ENCODE measurements at places on chromosomes 13 and 19.

DNA sequence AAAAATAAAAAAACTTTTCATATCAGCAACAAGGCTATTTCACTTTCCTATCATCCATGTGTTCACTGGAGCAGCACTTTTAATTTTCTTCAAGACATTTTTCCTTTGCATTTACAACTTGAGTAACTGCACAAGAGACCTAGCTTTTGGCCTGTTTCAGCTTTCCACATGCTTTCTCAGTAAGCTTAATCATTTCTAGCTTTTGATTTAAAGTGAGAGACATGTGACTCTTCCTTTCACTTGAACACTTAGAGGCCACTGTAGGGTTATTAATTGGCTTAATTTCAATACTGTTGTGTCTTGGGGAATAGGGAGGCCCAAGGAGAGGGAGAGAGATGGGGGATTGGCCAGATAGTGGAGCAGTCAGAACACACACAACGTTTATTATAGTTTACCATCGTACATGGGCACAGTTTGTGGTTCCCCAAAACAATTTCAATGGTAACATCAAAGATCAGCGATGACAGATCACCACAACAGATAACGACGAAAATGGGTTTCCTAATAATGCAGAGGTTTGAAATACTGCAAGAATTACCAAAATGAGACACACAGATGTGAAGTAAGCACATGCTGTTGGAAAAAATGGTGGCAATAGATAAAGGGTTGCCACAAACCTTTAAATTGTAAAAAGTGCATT, 117.6 kb downstream of the GGACT start:
- DNase-seq, result no peak

DNA sequence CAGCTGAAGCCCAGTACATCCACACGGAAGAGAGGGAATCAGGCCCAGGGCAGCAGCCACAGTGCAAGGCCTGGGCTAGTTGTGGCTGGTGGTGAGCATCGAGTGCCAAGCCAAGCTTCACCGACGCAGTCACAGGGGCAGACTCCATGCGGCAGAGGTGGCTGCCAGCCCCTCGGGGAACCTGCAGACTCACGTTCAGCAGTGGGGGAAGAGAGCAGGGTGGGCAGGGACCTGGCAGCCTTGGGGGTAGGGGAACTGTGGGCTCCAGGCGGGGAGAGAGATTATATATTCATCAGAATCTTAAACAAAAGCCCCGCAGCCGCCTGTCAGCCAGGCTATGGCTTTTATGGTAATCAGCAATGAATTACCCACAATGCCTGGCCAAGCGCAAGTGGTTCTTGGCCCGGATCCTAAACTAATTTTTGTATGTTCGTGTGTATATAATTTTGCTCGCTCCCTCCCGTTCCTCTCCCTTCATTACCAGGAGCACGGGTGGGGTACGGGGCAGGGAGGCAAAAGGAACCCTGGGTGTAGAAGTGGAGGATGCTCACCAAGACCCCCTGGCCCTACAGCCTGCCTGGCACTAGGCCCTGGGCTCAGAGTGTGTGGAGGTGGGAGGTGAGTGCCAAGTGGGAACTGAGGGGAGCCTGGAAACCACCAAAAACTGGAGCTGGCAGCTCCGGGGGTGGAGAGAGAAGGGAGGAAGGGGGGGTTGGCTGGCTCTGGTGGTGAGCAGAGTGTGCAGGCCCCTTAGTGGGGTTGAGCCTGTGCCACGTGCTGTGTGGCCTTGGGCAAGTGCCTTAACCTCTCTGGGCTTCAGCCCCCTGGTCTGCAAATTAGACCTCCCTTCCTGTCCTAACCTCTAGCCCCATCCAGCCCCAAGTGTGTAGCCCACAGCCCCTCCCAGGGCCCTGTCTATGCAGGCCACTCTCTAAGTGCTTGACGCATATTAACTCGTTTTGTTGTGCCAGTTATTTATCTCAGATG, 31.9 kb downstream of the PTPRS start:
- peak; percentile 67 for DNase-seq

- no peak for DNase-seq
Observed at GRCh38 chr13:88925954-88926353, 1254.8 kb downstream of the SLITRK5 start.

DNA sequence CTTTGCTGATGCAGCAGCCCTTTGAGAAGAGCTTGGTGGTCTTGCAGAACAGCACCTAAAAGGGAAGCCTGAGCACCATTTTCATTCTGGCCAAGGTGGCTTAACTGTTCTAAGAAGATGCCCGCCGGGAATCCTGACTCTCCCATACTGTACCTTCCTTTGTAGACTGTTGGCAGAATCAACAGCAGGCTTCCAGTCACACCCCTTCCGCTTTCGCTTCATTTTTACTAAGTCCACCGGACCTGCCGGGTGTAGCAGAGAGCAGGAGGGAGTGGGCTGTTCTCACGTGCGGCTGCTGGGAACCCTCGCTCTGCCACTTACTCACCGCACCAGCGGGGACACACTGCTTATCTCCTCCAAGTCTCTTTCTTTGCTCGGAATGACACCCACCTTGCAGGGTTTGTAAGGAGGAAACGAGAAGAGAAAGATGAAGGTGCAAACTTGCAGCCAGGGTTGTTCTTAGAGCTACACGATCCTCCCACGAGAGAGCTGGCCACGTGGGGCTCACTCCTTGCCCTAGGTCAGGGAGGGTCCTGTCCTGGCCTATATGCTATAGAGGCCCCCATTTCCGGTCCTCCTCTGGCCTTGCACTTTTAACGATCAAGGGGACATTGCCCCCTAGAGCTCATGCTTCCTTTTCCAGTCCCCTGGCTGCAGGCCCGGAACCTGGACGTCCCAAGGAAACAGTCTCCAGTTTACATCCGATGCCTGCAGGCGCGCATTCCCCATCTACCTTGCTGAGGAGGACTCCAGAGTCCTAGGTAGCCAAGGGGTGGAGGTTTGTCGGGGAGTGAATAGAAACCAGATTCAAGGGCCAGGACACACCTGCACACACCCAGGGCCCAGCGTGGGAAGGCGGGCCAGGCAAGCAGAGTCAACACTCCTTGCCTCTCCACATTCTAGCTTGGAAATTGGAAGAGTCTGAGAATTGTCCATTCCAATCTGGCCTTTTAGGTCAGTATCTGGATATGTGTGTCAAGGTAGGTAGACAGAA, 453.6 kb downstream of the IRS2 start:
- no peak for DNase-seq

- no peak for DNase-seq
Observed at GRCh38 chr19:28502879-28503734, 709.8 kb downstream of the UQCRFS1 start.

DNA sequence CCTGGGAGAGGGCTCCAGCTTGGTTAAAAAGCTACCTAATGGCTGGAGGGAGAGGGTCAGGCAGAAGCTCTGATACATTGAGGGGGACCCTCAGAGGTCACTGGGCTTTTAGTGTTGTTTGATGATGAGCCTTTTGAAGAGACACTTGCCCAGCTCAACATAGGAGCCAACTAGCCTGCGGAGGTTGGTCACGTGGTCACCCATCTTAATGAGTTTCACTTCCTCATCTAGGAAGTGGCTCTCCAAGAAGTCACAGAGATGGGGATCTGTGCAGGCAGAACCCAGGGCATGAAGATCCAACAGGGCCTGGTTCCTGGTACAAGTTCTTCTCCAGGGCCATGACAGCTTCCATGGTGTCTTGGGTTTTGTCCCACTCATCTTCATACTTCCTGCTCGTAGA, 33.4 kb downstream of the IPO5 start:
- no peak for DNase-seq

DNA sequence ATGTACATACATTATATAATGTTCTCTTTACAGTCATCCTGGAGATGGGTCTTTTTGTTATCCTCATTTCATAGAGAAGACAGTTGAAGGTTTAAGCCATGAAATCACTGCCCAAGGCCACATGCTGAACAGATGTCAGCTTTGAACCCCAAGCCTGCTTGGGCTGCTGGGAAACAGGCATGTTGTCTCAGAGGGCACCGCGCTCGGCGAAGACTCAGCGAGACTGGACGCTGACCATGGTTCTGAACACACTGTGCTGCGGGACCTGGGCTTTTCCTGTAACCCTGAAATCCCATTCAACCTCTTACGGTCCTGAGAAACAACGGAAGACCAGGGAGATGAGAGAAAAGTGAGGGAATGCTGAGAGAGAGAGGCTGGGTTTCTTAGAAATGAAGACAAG, 27.3 kb downstream of the LRFN3 start:
- DNase-seq, result peak; percentile 56

GRCh38 chr19:1183543-1184172, 9.6 kb upstream of the SBNO2 start:
- peak; percentile 73 for DNase-seq

- DNase-seq, result peak; percentile 84
Observed at GRCh38 chr19:43526884-43527859, at the start of gene ETHE1. TSS of gene ETHE1 (minus strand) at chr19:43527201. CDS start at chr19:43527177, 24 bp downstream.

DNA sequence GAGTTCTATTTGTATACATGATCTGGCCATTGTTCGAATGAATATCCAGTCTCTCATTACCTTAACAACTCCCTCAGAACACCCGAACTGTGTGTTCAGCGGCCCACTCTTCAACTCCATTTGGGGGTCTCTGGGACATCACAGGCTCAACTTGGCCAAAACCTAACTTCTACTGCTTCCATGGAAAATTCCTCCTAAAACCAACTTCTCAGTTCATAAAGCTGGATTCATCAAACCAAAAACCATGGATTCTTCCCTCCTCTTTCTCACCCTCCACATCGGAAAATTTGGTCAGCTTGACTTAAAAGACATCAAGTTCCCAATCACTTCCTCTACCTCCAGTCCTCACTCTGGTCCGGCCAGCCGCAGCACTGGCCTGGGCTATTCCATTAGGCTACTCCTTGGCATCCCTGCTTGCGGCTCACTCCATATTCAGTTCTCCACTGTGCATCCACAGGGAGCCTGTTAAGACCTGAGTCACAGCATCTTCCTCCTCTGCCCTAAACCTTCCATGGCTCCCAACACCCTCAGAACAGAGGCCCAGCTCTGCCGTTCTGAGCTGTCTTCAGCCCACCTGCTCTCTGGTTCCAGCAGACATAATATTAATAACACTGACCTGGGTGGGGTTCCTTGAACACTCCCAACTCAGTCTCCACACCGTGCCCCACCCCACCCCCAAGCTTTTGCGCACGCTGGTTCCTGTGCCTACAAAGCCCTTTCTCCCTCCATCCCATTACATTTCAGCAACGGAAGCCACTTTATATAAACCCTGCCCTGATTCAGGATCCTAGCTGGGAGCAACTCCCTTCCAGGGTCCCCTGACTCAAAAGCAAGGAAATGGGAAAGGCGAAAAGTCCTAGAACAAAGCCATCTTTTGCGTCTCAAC, 1.1 kb downstream of the ZNF792 start:
- peak; percentile 60 for DNase-seq

DNA sequence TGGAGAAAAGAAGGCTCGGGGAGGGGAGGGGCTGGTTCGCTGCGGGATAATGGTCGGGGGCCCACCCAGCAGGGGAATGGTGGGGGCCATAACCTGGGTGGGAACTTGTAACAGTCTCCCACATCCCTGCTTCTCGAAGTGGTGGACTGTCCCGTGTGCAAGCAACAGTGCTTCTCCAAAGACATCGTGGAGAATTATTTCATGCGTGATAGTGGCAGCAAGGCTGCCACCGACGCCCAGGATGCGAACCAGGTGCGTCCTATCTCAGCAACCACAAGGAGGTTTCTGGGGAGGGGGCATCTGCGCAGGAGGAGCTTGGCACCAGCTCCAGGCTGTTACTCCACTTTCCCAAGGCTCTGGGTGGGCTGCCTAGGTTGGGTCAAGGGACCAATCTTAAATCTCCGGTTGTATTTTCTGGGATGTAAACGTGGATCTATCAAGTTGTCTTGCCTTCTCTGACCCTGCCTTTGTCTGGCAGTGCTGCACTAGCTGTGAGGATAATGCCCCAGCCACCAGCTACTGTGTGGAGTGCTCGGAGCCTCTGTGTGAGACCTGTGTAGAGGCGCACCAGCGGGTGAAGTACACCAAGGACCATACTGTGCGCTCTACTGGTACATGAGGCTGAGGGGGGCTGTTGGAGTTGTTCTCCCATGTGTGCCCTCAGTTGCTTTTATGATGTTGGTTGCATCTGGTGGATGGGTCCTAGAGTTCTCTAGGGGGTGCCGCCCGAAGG, 1.6 kb downstream of the TRIM28 start:
- DNase-seq, result no peak

GRCh38 chr19:16371540-16371986, 46.9 kb downstream of the KLF2 start:
- peak; percentile 62 for DNase-seq

All from HT-29 (cell line).